ENCODE measurements at places on chromosomes 6 and 20.

- peak; percentile 75 for DNase-seq
These were observed at the start of gene HLA-F for GRCh38 chr6:29723262-29723665. Gene HLA-F (plus strand): TSS chr6:29723434. CDS start chr6:29723464, 30 bp downstream.

- DNase-seq = no peak
These were observed 247.9 kb downstream of the CDH4 start for GRCh38 chr20:61499859-61500554.

DNA sequence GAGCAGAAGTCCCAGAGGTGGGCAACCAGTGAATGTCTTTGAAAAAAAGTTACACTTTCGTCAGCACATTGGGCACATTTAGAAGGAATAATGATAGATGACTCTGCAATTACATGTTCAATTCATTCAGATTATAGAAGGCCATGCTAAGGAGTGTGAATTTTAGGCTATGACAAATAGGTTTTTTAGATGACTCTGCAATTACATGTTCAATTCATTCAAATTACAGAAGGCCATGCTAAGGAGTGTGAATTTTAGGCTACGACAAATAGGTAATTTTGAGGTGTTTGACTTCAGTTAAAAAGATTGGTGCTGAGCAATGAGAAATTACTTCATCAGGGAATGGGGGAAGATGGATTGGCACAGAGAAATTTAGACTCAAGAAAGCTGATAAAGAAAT is 744.9 kb upstream of the MMS22L start:
- no peak for DNase-seq

DNA sequence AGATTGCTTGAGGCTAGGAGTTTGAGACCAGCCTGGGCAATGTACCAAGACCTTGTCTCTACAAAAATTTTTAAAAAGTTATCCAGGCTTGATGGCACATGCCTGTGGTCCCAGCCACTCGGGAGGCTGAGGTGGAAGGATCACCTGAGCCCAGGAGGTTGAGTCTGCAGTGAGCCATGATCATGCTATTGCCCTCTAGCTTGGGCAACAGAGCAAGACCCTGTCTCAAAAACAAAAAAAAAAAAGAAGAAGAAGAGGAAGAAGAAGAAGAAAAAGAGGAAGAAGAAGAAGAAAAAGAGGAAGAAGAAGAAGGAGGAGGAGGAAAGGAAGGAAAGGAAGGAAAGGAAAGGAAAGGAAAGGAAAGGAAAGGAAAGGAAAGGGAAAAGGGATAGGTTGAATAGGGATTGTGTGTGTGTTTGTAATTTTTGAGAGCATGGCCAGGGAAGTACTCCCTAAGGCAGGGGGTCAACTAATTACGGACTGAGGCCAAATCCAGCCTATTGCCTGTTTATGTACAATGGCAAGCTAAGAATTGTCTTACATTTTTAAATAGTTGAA is 43.0 kb upstream of the ZNF217 start:
- DNase-seq = no peak

- no peak for DNase-seq
These were observed 480.9 kb upstream of the MARCKS start for GRCh38 chr6:113375950-113376846.

DNA sequence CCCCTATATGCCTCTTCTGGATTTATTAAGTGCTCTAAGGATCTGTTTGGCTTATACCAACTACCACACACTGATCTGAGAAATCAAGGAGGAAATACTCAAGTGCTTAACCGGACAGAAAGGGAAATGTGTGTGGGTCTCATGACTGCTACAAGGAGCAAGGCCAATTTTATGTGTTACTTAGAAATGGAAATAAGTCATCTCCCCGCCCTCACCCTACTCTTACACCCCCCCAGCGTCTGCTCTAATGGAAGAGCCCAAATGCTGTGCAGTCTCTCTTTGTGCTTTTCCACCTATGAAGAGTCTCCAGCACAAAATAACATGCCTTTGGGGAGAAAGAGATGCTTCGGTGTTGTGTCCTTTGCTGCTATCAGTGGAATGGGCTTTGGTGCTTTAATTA is 428.8 kb upstream of the ARID1B start:
- DNase-seq = no peak

DNA sequence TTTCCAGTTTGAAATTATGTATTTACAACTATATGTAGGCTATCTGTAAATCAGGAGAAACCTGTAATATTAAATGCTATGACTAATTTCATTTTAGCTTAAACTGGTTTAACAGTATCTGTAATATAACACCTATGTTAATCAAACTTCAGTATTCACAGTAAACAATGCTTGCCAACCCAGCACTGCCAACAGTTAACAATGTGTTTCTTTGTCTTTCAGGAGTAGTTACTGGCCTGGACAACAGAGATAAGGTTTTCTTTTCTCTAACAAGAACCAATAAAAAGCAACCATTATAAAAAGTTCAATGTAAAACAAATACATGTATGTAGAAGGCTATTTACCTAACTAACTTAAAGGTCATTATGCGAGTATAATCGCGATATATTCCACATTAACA is 158.8 kb downstream of the CDK19 start:
- no peak for DNase-seq

GRCh38 chr6:104940893-104941728 is 15.8 kb upstream of the LIN28B start:
- no peak for DNase-seq

DNA sequence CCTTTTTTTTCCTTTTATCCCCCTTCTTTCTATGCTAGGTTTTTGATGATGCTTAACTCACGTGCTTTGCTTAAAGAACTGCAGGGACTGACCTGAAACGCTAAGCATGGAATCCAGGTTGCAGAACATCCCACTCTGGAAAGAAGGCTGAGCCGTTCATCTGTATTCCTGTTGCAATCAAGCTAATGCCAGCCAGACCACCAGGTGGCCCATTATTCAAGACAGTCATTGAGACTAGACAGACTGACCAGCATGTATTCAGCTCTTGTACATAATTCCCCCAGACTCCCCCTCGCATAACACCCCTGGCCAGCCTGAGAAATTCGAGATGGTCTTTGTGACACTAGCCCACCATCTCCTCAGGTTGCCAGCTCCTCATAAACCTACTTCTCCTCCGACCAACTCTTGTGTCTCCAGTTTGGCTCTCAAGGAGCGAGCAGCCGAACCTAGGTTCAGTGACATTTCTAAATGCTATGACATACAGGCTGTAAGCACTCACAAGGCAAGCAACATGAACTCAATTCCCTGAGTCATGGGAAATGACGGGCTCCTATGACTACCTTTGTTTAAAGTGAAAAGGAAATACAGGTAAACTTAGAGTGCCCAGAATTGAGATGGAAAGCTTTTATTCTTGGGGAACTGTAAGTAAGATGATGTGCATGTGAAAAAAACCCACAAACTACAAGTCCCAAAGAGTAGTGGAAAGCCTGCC is 309.3 kb upstream of the CDYL start:
- no peak for DNase-seq

- DNase-seq = peak; percentile 45
These were observed 51.9 kb upstream of the SLC22A16 start for GRCh38 chr6:110528101-110528929.

- no peak for DNase-seq
These were observed 39.5 kb upstream of the VAPB start for GRCh38 chr20:58349570-58349969.

DNA sequence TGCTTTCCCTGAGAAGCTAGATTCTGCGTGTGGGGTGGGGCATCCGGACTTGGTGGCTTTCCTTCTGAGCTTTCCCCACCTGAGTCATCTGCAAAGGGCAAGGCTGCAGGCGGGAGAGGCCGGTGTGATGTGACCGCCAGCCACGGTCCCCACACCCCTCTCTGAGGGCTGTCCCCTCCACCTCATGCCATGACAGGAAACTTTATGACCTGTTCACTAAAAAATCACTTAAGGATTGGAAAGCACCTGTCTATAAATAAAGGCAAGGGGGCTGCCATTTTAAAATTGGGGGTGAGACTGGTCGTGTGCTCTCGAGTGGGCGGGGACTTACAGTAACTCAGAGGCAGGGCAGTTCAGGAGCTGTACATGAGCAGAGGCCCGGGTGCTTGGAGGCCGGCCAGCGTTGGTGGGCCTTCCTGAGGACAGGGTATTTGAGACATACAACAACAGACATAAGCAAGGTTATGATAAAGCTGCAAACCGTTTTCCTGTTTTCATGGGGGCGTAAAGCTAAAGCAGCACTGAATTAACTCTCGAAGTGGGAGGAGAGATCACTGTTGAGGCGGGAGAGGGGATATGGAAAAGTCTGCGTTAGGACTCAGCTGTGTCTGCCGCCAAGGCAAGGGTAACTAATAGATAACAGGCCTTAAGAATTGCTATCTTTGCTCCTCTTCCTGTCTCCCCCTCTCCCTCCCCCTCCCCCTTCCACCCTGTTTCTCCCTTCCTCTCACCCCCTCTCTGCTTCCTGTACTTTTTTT is 16.1 kb upstream of the SERPINB1 start:
- DNase-seq = no peak

DNA sequence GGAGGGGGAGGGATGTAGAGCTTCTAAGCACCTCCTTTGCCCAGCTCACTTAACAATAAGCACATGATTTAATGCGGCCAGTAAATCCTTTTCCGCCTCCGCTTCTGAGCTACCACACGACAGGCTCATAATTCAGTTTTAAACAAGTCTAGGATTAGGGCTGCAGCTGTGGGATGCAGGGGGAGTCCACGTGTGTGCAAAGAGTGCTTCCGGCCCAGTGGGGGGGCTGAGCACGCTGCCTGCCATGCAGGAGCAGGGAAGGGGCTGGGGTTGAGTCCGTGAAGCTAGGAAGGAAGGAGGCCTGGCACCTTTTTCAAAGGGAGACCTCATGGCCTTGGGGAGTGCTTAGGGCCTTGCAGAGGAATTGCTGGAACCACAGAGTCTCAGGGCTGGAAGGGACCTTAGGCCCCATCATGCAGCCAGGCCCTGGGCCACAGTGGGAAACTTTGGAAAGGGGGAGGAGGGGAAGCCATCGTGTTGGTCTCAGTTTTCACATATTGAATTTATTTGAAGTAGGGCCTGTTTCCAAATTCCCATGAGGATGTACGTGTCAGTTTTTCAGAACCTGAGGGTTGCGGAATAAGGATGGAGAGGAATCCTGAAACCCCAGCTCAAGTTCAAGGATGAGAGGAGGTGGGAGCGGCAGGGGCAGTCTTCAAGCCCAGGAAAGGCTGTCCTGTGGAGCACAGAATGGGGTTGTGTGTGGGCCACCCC is 96.1 kb downstream of the VEGFA start:
- no peak for DNase-seq

DNA sequence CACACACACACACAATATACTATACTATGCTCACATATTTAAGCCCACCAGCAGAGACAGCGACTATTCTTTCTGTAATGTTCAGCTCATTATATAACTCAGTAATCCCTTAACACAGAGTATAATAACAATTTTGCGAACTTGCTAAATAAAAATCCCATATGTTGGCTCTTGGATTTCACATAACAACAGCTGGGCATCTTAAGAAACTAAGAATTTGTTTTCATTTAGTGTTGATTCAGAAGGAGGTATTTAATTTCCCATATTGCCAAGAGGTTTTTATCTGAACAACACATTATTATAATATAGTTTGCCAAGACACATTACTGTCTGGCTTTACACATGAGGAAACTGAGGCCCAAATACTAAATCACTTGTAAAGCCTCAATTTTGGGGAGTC is 7.4 kb downstream of the ECT2L start:
- DNase-seq = peak; percentile 12

DNA sequence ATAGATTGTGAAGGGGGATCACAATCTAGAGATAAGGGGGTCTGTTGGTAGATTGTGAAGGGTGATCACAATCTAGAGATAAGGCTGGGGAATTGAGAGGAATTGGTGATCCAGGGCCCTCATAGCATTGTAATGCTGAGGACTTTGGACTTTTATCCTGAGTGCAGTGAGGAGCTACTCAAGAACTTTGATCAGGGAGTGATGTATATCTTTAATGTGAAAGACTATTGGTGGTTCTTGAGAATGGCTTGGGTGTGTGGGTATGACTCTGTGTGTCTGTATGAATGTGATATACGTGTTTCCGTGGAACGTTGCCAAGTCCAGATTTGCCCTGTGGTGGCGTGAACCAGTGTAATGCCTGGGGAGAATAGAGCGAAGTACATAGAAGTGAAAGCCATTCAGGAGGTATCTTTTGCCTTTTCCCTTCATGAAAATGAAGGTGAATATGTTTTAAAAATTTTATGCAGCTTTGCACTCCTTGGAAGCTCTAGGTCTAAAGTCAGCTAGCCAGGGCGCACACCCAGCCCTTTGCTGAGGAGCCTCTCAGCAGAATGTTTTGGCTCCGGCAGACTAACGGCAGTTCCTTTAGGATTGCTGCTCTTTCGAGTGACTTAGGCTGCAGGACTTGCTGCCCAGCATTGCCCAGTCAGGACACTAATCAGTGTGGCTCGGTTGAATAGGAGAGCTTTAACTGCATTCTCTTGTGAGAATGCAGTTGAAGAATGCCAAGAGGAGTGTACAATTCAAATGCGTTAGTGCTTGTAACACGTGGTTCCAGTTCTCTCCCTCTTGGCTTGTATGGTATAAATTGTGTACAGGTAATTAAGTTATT is 3.5 kb downstream of the ZFAND3 start:
- DNase-seq = peak; percentile 23

GRCh38 chr6:116369964-116370759 is 585 bp upstream of the DSE start:
- DNase-seq = no peak

DNA sequence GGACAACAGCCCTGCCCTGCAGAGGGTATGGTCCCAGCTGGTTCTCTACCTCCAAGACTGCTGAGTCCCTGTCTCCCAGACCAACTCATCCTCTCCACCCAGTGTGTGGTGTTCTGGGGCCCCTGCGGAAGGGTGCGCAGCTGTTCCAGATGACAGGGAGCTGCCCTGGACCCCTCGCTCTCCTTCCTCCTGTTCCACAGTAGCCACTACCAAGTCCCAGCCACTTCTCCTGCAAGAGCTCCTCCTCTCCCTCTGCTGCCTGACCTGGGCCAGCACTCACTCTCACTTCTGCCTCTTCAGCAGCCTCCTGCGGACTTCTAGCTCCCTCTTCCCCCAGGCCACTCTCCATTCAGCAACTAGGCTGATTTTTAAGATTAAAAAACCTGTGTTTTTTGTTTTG is 40.1 kb upstream of the TMEM181 start:
- no peak for DNase-seq

GRCh38 chr6:48774276-48774675 is 663.3 kb upstream of the PTCHD4 start:
- no peak for DNase-seq

DNA sequence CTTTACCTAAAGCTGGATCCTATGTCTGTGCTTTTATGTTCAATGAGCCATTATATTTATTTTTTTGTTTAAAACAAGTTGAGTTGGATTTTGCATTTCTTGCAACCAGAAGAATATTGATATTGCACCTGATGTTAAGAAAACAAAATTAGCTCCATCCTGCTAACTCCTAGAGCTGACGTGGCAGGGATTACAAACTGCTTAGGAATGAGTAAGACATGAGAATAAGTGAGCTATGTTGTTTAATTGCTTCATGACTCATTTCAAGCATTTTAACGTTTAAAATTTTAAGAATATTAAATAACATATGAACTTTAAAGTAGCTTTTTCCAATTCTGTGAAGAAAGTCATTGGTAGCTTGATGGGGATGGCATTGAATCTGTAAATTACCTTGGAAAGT is 663.5 kb downstream of the EPM2A start:
- no peak for DNase-seq

- peak; percentile 48 for DNase-seq
These were observed 31.5 kb downstream of the PMEPA1 start for GRCh38 chr20:57678340-57678739.

GRCh38 chr6:25472306-25472705 is 179.7 kb upstream of the SCGN start:
- DNase-seq = no peak
